Left ventricle myocardium superior (tissue), 1 donor: ENCODE measurements at places on chromosomes 2 and 18. TPM values are rescaled to one million over a fixed set of nuclear protein-coding genes. Genes with fewer than 3 reads are reported as not detected.

The PSMA8 gene
- 0.20 TPM for total RNA-seq

The TM4SF20 gene
- not detected for total RNA-seq

GRCh38 chr2:170997893-170998597 is 69.0 kb downstream of the GORASP2 start:
- no peak for DNase-seq

The IL1F10 gene
- total RNA-seq: not detected

GRCh38 chr2:192007581-192008228 is 160.8 kb upstream of the CAVIN2 start:
- no peak for DNase-seq

The KCNF1 gene
- 0.17 TPM for total RNA-seq

The COX5B gene
- 1,390 TPM for total RNA-seq

DNA sequence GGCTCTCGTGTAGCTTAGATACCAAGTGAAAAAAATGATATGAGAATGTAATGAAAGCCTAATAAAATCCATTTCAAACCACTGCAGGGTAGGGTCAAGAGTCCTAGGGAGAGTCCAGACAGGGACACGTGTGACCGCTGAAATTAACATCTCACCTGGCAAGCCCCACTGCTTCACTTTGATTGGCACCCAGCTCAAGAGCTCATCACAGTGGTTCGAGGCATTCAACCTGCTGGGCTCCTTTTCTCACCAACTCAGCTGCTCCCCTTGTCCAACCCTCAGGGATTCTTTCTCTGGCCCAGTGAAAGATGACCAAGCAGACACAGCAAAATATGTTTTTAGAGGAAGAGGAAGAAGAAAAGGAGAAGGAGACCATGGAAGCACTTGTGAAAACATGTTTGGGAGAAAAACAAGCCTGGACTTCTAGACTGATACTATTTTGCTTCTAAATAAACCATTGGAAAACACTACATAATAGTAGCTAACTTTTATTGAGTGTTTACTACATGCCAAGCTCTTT is 49.2 kb upstream of the CREB1 start:
- DNase-seq: no peak

- no peak for DNase-seq
Measured at GRCh38 chr2:156630579-156631337, 194.6 kb downstream of the GPD2 start.

The C2orf15 gene
- total RNA-seq: 0.30 TPM

GRCh38 chr2:200383380-200384110 is 77.1 kb downstream of the SPATS2L start:
- no peak for DNase-seq

The TFCP2L1 gene
- total RNA-seq: 0.17 TPM

The C2orf81 gene
- total RNA-seq: 0.79 TPM

The MREG gene
- total RNA-seq: 0.84 TPM

DNA sequence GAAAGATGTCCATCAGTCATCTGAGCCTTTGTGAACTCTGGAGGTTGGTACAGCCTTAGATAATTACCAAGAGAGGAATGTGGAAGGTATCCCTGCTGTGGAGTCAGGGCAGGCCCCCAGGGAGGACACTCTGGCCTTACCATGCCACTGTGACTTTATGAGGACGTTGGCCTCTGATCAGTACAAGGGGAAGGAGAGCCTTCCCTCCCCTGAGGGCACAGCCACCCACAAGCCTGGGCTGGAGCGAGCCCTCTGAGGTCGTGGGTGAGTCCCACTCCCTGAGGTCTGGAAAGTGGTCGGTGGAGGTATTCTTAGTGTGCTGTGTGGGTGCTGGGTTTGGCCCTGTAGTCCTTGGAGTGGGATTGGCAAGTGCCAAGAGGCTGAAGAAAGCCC is 91.6 kb downstream of the STPG4 start:
- DNase-seq: no peak

DNA sequence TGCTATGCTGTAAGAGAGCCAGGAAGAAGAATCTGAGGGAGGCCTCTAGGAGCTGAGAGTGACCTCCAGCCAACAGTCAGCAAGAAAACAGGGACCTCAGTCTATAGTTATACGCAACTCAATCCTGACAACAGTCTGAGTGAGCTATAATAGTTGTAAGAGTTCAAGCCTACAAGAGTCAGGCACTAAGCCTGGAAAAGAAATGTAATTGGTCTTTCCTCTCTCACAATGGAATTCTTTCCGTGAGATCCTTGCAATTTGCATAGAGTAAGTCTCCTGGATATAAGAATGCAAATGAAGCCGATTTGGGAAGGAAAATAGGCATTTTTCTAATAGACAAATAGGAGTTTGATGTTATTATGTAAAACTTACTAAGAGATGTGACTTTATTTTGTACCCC is 1332.6 kb upstream of the CELF4 start:
- no peak for DNase-seq

DNA sequence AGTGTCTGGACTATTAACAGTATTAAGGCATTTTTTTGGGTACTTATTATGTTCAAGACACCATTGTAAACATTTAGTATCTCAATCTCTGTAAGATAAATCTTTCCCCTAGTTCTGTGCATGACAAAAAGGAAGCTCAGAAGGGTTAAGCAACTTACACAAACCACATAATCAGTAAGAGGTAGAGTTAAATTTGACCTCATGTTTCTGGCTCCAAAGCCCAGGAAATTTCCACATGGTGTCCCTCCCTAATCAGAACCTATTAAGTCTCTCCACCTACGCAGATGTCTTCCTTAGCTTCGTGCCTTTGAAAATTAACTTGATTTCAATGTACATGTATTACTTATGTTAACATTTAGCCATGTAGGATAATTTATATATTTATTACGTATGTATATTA is 2.0 kb downstream of the MFSD6 start:
- no peak for DNase-seq

DNA sequence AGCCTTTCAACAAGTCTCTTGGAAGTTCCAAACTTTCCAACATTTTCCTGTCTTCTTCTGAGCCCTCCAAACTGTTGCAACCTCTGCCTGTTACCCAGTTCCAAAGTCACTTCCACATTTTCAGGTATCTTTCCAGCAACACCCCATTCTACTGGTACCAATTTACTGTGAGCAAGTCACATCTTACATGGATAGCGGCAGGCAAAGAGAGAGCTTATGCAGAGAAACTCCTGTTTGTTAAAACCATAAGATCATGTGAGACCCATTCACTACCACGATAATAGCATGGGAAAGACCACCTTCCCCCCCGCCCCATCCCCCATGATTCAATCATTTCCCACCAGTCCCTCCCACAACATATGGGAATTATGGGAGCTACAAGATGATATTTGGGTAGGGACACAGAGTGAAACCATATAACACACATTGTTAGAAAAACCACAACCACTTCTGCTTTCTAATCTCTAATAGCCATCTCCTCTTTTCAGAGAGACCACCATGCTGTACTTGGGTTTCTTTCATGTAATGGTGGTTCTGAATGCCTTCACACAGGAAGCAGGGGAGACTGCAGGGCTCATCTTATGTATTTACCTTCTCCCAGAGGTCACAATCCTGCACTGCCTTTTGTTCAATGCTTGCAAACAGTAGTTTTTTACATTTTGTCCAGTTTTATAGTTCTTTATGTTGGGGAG is 46.0 kb upstream of the CALCRL start:
- DNase-seq: no peak

The SS18 gene
- 30.3 TPM for total RNA-seq

DNA sequence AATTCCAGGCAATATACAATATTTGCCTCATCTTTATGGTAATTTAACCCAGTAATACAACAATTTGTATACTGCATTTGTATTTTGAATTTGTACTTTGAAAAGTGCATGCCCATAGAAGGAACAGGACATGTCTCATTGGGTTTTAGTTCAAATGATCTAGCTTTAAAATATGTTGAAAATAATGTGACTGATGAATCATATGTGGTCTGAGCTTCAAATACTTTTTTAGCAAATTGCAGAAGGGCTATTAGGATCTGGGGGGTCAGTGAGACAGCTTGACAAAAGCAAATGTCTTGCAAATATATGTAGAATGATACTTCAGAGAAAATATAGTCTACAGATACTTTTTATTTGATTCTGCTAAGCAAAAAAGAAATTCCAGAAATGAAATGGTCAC is 248.9 kb downstream of the DCC start:
- DNase-seq: no peak

DNA sequence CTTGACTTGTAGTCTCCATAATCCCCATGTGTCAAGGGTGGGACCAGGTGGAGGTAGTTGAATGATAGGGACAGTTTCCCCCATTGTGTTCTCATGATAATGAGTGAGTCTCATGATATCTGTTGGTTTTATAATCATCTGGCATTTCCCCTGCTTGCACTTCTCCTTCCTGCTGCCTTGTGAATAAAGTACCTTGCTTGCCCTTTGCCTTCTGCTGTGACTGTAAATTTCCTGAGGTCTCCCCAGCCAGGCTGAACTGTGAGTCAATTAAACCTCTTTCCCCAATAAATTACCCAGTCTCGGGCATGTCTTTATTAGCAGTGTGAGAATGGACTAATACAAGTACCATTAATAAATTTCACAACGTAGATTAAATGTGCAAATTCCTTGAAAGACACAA is 102.3 kb upstream of the EPB41L5 start:
- no peak for DNase-seq

The LCT gene
- total RNA-seq: not detected

DNA sequence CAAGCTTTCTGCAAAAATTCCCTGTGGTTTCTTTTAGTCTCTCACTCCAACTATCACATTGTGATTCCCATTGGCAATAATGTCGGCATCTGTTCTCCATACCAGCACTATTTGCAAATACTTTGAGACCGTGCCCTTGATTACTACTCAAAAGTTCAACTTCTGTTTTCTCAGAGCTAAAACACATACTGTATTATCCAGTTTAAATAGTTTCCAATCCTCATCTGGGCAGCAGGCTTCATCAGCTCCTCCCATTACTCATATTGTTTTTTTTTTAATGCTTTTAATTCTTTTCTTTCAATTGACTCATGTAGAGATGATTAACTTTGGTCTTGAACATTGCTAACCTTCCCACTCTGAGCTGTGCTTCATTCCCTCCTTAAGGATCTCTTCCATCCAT is 135.8 kb downstream of the METTL8 start:
- DNase-seq: no peak

- no peak for DNase-seq
Measured at GRCh38 chr2:158755310-158756087, 39.6 kb upstream of the DAPL1 start.

The COBLL1 gene
- total RNA-seq: 17.0 TPM

- no peak for DNase-seq
Measured at GRCh38 chr2:193693758-193694157, 1499.0 kb upstream of the TMEFF2 start.

The ELOA2 gene
- not detected for total RNA-seq

DNA sequence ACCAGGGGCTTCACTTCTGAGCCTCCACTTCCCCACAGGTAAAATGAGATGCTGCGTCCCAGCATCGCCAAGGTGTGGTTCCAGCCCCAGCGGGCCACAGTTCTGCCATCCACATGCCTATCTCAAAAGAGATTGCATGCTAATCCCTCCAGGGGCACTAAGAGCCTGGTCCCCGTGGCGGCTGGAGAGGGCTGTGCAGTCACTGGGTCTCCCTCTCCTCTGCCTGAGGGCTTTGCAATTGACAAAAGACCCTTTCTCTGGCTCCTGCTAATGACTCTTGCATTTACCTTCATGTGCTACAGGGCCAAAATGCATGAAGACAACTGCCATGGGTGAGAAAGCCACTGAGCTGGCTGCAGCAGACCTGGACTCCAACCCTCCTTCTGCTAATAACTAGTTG is 18.5 kb downstream of the ZBTB7C start:
- no peak for DNase-seq

DNA sequence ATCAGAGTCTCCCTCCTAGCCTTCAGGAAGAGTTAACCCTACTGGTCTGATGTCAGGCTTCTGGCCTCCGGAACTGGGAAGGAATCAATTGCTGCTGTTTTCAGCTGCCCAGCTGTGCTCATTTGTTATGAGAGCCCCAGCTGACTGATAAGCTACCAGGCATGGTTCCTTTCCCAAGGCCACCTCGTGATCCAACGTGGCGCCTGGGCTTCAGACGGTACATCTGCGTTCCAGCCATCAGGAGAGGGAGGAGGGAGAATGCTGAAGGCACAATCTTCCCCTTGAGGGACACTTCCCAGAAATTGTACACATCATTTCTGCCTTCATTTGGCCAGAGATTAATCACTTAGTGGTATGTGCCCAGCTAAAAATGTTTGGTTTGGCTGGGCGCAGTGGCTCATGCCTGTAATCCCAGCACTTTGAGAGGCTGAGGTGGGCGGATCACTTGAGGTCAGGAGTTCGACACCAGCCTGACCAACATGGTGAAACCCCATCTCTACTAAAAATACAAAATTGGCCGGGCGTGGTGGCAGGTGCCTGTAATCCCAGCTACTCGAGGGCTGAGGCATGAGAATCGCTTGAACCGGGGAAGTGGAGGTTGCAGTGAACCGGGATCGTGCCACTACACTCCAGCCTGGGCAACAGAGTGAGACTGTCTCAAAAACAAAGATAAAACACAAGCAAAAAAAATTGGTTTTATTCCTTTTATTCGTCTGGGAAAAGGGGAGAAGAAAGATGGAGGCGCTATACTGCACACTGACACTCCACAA is 10.5 kb upstream of the ARMC9 start:
- DNase-seq: peak; percentile 65

DNA sequence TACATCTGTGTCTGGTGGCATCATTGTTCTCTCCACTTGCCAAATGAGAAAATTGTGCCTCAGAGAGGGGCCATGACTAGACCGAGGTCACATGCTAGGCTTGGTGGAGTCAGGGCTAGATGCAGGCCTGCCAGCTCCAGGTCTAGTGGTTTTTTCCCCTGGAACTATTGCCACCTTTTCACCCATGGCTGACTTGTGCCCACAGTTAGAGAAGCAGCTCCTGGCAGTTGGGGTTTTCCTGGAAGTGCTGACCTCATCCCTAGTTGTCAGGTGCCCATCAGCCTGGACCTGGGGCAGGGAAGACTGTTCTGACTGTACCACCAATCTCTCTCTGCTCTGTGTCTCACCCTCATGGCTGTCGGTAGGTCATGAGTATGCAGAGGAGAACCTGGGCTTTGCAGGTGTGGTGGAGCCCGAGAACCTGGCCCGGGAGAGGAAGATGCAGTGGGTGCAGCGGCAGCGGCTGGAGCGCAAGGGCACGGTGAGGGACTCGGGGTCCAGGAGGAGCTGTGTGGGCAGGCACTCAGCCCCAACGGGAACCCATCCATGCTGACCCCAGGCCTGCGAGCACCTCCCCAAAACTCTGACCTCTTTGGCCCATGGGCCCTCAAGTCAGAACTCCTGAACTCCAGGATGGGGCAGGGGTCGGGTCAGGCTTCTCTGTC is 12.4 kb upstream of the CATIP start:
- DNase-seq: no peak

The TOGARAM2 gene
- total RNA-seq: 43.9 TPM

- no peak for DNase-seq
Measured at GRCh38 chr18:38956068-38956467, 1390.5 kb upstream of the CELF4 start.

GRCh38 chr2:1758171-1758570 is 13.9 kb upstream of the PXDN start:
- no peak for DNase-seq

DNA sequence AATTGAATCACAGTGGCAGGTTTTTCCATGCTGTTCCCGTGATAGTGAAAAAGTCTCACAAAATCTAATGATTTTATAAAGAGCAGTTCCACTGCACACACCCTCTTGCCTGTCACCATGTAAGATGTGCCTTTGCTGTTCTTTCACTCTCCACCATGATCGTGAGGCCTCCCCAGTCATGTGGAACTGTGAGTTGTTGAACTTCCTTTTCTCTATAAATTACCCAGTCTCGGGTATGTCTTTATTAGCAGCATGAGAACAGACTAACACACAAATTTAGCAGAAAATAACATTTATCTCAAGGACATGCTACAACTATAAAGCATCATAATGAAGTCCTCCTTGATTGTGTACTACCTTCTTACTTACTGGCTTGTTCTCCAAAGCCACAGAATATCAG is 1526.0 kb downstream of the LRP1B start:
- DNase-seq: no peak
